ENCODE measurements at places on chromosomes 1 and 21.

- no peak for DNase-seq
Observed at GRCh38 chr1:208036106-208036808, 125.3 kb upstream of the CD34 start.

DNA sequence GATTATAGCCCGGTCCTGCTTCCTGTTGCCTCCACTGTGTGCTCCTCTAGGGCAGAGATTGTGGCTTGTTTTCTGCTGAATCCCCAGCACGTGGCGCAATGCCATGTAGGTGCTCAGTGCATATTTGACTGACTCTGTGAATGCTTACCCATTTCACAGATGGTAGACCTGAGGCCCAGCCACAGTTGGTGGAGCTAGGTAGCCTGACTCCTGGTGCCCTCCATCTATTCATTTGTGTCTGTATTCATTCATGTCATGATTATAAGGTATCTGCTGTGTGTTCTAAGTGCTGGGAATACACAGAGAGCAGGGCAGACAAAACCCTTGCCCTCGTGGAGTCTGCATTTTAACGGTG lies 22.5 kb downstream of the TNFRSF1B start:
- DNase-seq = no peak

GRCh38 chr21:39456665-39457064 lies 4.9 kb downstream of the SH3BGR start:
- no peak for DNase-seq

DNA sequence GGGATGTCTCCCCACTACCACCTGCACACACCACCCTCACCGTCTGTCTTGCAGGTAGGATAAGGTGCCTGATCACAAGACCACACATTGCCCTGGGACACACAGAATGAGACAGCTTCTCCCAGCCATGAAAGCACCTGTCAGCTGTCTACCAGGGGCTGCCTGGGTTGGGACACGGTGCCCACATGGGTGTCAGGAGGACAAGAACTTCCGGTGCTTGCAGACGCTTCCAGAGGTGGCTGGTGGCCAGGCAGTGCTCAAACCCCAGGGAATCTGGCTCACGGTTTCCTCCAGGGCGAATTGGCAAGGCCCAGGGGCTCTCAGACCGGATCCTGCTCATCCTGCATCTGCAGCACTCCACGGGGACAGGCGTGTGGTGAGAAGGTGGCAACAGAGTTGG lies 182.6 kb upstream of the ARHGEF16 start:
- DNase-seq = no peak

GRCh38 chr1:208644401-208645160 lies 400.4 kb upstream of the PLXNA2 start:
- no peak for DNase-seq

GRCh38 chr1:52677076-52677806 lies 20.9 kb downstream of the COA7 start:
- DNase-seq = no peak

DNA sequence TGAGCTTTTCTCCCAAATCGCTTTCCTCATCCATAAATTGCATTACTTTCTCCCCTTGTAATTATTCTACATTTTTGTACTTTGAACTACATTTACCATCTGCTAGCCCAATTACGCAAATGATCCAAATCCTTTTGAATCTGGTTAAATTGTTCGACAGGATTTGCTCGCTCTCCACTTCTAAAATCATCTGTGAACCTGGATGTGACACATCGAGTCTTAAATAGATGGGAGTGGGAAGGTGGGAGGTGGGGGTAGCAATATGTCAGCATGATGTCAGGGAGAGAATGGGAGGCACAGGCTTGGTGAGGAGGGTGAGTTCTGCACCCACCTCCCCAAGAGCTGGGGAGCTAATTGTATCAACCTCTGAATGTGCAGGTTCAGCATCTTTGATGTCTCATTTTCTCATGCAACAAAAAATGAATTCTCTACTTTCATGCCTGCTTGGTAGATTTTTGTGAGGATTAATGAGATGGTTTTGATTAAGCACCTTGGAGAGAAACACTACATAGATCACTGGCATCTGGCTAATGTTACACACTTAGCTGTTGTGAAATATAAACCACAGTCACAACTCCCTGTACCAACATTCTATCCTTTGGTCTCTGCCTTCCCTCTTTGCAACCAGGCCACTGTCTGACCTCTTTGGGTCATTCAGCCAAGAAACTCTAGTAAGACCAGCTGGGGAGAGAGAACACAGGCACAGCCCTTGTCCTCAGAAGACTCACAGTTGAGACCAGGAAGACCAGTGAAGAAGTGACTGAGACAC lies 165.1 kb downstream of the DAB1 start:
- no peak for DNase-seq

DNA sequence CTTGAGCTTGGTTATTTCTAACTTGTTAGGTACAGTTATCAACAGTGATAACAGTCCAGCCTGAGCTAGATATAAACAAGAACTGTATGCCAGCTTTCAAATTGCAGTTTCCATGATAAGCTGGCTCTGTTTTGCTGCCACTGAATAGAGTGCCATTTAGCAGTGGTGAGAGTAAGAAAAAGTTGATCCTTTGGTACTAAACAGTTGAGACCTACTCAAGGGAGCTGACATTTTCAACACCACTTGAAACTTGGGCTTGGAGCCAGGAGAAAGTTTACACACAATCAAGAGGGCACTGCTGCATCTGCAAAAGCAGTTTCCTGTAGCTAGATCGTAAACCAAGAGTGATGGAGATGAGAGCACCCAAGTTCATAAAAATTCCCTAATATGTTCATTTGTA lies 131.3 kb downstream of the RGS7 start:
- DNase-seq = no peak

- DNase-seq = peak; percentile 49
Observed at GRCh38 chr1:153352523-153352922, 3.9 kb upstream of the PGLYRP4 start.

DNA sequence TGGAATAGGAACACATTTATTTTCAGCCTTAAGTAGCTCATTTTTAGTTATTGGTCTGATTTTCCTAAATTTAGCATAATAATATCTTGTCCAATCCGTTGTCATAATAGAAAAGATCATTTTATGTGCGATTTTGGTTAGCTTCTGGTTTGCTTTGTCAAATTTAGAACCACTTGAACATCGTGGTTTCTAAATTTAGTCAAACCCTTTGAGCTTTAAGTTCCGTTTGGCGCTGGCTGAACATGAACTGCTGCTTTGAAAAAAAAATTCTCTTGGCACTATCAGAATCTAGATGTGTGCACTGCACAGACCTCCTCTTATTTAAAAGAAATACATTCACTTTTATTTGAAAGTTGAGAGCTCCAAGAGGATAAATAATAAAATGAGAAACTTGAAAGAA lies 370.6 kb downstream of the PTPRC start:
- DNase-seq = no peak

- DNase-seq = no peak
Observed at GRCh38 chr1:30218438-30218837, 504.9 kb downstream of the MATN1 start.

DNA sequence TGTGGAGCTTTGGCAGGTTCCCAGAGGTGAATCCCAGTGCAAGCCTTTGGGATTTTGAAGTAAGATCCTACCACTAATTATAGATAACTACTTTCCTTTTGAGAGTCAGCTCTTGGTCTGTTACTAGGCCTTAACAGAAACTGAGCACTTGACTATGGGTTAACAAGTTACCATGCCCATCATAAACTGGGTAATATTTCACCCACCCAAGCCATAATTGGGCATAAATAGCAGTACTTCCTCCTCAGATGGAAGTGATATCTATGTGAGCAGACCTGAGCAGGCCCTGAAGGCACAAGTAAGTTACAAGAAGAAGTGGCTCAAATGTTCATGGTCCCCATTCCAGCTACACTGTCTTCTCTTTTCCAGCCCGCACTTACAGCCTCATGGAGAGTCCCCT lies 475.9 kb downstream of the LRRIQ3 start:
- no peak for DNase-seq

- no peak for DNase-seq
Observed at GRCh38 chr21:45941717-45942546, 39.6 kb upstream of the COL6A1 start.

DNA sequence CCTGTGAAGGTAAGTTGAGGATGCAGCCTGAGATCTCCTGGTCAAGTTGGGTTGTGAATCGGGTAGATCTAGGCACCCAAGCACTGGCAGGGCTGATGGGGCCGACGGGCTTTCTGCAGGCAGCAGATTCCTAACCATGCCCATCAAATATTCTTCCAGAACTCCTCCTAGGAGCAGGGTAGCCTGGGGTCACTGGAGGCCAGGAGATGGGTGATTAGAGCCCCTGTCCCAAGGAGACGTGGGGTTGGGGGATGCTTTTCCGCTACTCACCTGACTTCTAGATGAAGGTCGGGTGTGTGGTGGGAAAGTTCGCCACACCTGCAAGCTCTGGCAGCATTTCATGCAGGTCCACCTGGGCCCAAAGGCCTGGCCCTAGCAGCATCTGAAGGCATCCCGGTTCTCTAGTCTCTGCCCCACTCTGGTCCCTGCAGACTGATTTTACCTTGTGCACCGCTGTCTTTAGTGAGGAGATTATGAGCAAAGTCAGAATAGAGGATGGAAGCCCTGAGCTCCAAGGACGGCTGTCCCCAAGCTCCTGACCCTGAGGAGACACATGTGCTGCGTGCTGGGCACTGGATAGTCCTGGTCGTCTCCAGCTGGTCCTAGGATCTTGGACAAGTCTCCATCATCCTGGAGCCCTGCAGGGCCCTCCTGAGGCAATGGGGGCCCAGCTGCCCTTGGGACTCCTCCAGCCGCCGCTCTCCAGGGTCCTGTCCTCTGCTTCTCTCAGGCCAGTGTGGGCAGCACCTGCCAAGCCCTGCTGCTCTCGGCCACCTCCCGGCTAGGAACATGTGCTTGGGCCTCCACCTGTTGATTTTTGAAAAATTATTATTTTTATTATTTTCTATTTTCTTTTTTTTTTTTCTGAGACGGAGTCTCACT lies 21.8 kb upstream of the C2CD2 start:
- DNase-seq = no peak

GRCh38 chr1:185017338-185017737 lies 28.0 kb upstream of the RNF2 start:
- DNase-seq = no peak

- DNase-seq = peak; percentile 42
Observed at GRCh38 chr1:20184997-20185833, 681 bp upstream of the UBXN10 start.

DNA sequence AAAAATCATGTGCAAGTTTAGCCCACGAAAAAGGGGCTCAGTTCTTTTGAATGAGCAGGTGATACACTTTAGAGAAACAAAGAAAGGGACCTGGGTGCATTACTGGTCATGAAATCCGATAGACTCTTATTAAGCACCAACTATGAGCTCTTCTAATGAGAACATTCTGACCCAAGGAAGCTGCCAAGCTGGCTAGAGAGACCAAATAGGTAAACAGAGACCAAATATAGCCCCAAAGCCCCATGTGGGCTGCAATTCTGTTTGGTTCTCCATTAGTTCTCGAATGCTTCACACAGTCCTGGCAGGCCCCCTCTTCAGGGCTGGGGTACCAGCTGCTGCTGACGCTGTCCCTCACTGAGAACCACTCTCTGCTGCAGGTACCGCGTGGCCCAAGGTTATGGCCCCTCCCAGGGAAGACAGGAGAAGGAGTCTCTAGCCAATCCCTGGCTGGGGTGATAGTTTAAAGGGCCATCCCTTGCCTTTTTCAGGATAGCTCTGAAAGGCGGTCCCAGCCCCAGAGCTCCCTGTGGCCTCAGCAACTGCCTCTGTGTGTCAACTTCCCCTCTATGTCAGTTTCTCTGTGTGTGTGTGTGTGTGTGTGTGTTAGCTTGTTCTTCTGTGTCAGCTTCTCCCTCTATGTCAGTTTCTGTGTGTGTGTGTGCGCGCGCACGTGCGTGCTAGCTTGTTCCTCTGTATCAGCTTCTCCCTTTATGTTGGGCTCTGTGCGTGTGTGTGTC lies 7.1 kb upstream of the UBXN10 start:
- DNase-seq = no peak

Data from CD4-positive, alpha-beta T cell (primary cell).